Activated T-cell treated with anti-CD3 and anti-CD28 coated beads for 48 hours (primary cell): ENCODE measurements at places on chromosomes 16 and 17.

GRCh38 chr17:34741967-34742366 is 162.6 kb downstream of the TMEM132E start:
- no peak for DNase-seq

- DNase-seq = peak; percentile 16
Observed at GRCh38 chr17:40779181-40779909, 3.0 kb downstream of the KRT27 start.

DNA sequence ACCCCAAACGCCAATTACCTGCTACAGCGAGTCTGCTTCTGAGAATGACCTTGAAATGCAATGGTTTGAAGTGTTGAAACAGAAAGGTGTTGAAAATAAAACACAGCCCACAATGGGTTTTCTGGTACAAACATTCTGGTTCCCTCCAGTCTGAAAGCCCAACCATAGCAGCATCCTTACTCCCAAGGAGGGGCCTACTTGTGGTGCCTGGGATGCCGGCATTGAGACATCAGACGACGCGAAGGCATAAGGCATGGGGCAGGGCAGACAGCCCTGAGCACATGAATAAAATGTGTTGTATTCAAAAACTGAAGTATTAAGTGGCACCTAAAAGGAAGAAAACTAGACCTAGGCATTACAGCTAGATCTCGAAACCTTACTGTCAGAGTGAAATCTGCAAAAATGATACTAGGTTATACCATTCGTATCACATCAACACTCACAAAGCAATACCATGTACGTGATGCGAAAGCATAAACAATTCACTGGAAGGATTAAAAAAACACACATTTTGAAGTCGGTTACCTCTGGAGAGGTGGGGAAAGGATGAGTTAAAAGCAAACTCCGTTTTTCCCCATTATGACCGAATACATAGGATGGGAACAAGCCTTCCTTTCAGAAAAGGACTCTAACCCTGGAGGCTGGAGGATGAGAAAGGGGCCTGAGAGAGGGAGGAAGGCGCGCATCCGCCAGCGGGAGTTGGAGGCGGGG is 702 bp downstream of the NUDT21 start:
- DNase-seq = no peak

DNA sequence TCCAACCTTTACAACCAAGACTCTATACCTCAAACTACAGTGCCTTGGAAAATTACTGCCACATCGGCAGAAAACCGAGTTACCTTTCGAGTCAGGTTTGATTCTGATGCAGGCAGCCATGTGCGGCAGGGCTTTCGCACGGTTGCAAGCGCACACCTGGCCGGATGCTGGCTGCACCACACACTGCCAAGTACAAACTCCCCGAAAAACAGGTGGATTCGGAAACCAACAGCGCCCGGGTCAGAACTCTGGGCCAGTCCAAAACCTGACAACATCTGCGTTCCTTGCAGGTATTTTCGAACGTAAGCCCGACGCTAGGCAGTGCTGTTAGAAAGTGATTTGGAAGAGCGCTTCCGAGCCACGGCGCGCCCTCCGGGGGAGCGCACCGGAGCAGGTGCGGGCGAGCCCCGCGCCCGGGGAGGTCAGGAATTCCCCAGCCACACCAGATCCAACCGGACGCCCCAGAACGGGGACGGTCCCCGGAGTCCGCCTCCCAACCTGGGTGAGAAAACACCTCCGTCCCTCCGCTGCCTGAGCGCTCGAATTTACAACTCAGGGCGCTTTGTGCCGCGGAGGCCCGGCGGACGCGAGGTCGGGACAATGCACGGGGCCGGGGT is 1.2 kb downstream of the USP7 start:
- no peak for DNase-seq

DNA sequence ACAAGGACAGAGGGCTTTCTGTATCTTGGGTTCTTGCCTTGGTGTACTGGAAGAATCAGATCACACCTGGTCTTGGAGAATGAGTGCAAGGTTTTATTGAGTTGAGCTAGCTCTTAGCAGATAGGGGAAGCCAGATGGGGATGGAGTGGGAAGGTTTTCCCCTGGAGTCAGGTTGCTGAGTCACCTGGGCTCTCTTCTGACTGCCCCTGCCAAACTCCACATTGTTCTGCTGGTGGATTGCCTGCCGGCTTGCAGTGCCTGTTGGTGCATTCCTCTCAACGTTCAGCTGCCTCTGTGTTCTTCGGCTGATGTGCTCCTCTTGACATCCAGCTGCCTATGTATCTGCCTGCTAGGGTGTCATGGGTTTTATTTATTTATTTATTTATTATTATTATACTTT is 1431.1 kb downstream of the CDH8 start:
- DNase-seq = no peak

GRCh38 chr16:11370084-11370931 is 25.0 kb downstream of the RMI2 start:
- DNase-seq = no peak

GRCh38 chr17:32752934-32753333 is 124.0 kb downstream of the MYO1D start:
- DNase-seq = no peak

- no peak for DNase-seq
Observed at GRCh38 chr16:66652661-66653360, 43.7 kb downstream of the CMTM4 start.

DNA sequence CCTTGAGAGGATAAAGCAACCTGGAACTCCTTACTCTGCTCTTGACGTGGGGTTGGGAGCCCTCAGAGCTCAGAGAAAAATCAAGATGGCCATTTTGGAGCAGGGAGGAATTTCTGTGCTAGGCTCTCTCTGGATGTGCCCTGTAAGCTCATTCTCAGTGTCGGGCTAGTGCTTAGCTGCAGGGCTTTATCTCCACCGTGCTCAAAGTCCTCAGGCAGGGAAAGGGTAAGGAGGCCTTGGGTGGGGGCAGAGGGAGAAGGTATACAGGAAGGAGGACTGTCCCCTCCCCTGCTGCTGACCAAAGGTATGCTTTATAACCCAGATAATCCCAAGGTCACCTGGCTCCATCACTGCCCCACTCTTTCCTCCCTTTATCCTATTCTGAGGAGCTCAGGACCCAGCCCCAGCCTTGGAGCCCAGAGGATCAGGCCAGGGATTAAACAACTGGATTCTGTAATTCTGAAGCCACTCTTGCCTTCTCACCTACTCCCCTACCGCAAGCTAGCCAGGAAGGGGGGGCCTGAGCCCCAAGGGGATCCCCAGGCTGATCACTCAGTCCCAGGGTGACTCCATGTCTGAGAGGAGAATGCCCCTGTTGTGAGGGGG is 1.1 kb downstream of the DHRS11 start:
- no peak for DNase-seq

- peak; percentile 39 for DNase-seq
Observed at GRCh38 chr16:4693956-4694641, 737 bp downstream of the NUDT16L1 start.

- no peak for DNase-seq
Observed at GRCh38 chr17:83194186-83194561, 114.8 kb downstream of the METRNL start.

DNA sequence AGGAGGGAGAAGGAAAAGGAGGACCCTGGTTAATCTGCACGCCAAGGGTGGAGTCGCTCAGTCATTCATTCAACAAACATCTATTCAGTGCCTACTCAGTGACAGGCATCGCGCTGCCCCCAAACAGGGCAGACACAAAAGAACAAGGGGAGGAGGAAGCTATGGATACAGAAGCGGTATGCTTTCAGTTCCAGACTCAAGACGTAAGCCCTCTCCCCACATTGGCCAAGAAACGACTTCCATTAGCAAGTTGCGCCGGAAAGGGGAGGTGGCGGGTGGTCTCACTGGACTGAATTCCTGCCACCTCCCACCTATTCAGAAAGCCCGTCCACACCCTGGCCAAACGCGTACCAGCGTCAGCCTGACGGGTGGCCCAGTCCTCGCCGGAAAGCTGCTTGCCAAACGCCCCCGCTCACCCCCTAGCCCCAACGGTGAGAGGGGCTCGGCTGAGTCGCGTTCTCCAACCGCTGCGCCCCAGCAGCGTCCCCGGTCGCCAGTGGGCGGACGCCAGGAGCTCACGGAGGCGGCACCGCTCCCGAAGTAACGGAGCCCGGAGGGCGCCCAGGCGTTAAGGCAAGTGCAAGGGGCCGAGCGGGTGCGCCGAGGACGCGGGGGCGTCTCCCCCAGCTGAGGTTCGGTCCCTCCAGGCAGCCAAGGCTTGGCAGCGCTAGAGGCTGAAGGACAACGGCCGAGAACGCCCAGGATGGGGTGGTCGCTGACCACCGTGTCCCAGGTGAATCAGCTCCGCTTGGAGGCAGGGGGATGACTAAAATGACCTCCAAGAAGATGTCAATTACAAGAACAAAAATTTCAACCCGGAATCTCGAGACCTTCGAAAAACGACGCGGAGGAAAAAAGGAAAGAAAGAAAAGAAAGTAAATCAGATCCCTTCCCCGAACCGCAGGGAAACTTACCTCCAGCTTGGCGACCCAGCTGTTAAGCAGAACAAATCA is 470.7 kb downstream of the SOX9 start:
- DNase-seq = no peak

- no peak for DNase-seq
Observed at GRCh38 chr16:22123759-22124490, 31.6 kb downstream of the VWA3A start.

- DNase-seq = no peak
Observed at GRCh38 chr16:67552476-67552875, 9.8 kb upstream of the CTCF start.

DNA sequence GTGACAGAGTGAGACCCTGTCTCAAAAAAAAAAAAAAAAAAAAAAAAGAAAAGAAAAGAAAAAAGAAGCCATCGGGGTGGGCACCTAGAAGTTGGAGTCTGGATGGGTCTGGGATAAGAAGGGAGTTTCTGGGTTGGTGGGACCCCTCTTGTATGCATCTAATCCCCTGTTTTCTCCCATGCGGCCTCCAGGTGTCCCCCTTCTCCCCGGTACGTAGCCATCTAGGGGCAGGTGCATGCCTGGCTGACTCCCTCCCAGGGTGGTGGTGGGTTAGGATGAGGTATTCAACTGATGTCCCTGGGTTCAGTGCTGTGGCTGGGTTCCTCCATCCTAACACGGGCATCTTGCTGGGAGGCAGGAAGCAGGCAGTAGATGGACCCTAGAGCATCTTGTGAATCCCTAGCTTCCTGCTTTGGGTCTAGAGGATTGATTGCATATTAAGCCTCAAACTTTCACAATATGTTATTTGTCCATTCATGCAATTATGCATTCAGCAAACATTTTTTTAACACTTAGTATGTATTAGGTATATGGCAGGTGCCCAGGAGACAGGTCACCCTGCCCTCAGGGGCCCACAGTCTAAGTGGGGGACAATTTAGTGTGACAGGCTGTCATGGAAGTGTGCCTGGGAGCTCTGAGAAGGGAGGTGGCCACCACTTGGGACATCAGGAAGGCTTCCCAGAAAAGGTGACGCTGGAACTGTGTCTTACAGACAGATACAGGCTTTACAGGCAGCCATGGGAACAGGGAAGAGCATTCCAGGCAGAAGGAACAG is 13.1 kb downstream of the FMNL1 start:
- peak; percentile 41 for DNase-seq

- DNase-seq = no peak
Observed at GRCh38 chr17:69593716-69594115, 179.2 kb downstream of the MAP2K6 start.

- DNase-seq = no peak
Observed at GRCh38 chr17:9361188-9361955, 214.2 kb downstream of the STX8 start.

- no peak for DNase-seq
Observed at GRCh38 chr17:56260376-56261002, 107.2 kb downstream of the ANKFN1 start.

DNA sequence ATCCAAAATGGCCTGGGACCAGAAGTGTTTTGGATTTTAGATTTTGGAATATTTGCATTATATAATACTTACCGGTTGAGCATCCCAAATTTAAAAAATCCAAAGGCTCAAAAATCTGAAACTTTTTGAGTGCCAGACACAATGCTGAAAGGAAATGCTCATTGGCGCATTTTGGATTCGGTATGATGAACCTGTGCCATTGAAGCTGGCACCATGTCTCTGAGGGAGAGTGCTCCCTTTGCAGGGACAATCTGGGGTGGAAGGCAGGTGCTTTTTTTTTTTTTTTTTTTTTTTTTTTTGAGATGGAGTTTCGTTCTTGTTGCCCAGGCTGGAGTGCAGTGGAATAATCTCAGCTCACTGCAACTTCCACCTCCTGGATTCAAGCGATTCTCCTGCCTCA is 17.7 kb downstream of the SMTNL2 start:
- DNase-seq = no peak

DNA sequence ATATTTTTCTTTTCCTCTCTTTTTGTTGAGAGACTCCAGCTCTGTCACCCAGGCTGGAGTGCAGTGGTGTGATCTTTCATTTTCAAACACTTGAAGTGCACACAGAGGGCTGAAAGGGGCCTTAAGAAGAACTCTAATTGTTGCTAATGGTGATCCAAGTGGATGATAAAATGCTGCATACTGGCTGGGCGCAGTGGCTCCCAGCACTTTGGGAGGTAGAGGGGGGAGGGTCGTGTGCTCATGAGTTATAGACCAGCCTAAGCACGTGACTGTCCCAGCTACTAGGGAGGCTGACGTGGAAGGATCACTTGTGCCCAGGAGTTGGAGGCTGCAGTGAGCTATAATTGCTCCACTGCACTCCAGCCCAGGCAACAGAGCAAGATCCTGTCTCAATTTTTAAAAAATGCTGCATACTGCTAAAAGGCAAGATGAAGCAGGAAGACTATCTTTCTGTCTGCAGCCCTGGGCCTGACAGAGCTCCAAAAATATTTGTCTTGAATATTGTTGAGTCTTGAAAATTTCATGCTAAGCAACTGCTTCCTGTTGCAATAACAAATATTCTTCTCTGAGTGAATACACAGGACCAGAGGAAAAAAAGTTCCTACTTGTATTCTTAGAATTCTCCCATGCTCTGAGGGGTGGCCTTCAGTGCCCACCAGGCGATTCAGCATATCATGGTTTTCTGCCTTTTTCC is 63.7 kb upstream of the AKTIP start:
- DNase-seq = no peak

DNA sequence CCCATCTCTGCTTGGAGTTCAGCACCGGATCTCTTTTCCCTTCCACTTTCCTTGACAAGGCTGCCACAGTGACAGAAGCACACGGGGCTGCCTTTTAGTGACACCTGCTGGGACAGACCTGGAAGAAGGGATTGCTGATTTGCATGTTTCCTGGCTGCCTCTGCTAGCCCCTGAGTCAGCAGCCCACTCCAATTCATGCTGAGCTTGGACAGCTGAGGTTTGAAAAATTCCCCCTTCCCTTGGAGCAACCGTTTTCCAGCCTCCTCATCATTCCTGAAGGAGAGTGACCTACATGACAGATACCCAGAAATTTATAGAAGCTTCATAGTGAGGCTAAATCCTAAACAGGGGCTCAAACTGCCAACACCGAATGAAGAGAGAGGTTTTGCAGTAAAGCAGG is 18.8 kb upstream of the RBL2 start:
- no peak for DNase-seq

DNA sequence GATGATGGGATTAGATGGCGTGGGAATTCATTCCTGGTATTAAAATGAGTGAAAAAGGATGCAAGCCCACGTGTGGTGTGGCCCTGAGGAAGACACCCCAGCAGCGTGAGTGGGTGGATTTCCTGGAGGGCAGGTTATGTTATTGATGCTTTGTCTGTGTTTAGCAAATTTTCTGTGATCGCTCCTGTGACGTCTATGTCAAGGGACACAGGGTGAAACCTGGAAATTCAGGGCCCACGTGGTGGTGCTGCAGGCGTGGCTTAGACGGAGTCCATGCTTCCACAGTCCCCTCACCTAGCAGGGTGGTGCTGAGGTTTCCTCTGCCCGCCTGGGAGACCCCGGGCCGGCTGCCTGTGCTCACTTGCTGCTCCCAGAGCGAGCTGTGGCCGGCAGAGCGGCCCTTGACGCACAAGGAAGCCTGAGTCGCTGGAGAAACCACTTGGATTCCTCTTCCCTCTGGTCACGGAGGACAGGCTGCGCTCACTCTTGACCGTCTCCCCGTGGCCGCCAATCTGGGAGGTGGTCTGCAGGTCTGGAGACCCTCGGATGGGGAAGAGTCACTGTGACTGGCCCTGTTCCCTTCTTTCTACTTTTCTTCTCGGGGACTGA is 23.4 kb downstream of the BAIAP2 start:
- peak; percentile 10 for DNase-seq
